ENCODE measurements at places on chromosomes 1 and 21.

- no peak for DNase-seq
Measured at GRCh38 chr1:178308438-178308837, 188.3 kb downstream of the CLEC20A start.

- no peak for DNase-seq
Measured at GRCh38 chr1:90729504-90730242, 12.6 kb upstream of the BARHL2 start.

DNA sequence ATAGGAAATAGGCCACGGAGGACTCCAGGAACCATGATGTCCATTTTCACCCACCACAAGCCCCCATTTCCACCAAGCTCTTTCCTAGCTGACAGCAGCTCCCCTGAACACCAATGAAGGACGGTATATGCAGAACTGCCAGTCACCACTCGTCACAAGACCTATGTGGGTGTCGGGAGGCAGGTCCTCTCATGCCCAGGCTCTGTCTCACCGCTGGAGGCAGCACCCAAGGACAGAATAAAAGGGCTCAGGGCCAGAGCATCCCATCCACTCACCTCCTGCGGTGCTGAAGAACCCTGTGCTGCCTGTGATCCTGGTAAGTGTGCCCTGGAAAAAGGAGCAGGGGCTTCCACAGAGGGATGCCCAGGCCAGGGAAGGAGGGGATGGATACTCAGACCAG lies at the start of gene LCE1F:
Gene LCE1F, plus strand, starts transcription at position 266 of the 400 bp plus-strand sequence. CDS start 1,232 bp downstream, outside the sequence.
- no peak for DNase-seq

DNA sequence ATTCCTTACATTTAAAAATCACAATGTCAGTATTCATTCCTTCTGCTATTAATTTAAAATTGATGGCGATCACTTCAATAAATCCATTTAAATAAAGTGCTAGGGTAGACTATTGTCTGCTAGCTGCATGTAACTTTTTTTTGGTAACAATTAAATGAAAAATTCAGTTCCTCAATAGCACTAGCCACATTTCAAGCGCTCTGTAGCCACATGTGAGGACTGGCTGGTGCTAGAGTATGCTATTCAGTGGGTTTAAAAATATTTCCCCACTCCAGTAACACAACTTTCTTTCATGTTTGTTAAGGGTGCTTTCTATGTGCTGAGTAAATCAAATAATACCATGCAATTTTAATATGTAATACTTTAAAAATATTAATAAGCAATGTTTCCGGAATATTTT lies 108.2 kb downstream of the LTN1 start:
- DNase-seq: peak; percentile 37

GRCh38 chr1:169711469-169712308 lies at the start of gene SELL:
Gene SELL (minus strand): TSS chr1:169711620. CDS start chr1:169711498, 122 bp downstream.
- DNase-seq: peak; percentile 62

GRCh38 chr1:232186931-232187330 lies 443.0 kb downstream of the SIPA1L2 start:
- DNase-seq: peak; percentile 77

DNA sequence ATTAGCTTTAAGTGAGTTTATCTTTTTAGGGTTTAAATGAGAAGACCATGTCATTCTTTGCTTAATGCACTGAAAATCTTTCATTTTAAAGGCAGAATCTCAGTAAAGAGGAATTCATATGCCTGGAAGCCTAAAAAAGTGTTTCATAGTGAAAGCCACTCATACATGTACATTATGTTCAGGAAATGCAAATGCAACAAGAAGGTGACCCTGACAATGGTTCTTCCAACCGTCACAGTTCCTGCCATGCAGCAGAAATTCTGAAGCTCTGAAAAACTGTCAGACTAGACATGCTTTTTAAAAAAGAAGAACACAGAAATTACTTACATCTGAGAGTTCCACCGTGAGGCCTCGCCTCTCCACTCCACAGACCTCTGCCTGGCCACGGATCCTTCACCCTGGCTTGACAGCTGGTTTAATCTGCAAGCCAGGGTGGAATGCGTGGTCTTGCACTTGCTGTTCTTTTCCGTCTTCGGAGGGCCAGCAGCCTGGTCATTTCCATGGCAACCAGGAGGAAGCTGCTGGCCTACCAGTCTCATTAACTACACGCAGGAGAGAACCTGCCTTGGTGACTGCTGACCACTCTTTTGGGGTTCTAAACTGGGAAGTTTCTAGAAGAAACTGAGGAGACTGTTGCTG lies 41.8 kb upstream of the PAXBP1 start:
- no peak for DNase-seq

DNA sequence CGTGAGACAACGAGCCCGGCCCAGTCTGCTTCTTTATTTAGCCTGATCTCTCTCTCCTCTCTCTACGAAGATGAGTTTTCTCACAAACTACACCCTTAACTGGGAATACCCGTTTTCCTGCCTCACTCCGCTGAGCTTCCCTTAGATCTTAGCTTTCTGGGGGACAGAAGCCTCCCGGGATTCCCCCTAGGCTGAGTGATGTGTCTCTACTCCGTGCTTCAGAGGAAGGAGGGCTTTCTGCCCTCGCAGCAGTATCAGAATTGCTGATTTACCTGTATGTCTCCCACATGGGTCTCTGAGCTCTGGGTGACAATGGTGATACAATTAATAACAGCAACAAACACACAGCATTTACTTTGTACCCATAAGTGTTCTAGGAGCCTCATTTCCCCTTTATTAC lies 1.0 kb downstream of the ZBTB17 start:
- no peak for DNase-seq

DNA sequence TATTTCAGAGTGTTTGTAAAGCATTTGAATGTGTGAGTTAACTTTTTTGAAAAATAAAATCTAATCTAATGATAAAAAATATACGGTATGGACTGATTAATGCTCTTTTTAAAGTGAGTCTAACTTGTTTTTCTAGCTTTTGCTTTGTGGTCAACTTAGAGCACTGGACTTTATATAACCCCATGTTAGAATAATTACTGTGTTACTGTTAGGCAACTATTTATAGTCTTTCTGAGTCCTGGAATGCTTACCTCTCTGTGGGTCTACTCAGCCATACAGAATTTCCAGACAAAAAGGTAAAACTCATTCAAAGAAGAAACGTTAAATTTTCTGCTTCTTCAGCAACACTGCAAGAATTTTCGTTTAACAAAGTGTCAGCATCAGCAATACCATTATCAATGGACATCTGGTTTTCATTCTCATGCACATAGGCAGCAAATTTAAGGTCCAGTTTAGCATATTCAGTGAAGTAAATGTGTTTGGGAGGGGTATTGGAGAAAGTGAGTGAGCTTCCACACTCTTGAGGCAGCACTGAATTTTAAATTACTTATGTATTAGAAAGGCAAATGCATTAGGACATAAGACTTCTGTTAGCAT lies 664.7 kb upstream of the NEGR1 start:
- DNase-seq: no peak

GRCh38 chr1:34742667-34743270 lies 12.1 kb upstream of the GJB5 start:
- DNase-seq: peak; percentile 61

DNA sequence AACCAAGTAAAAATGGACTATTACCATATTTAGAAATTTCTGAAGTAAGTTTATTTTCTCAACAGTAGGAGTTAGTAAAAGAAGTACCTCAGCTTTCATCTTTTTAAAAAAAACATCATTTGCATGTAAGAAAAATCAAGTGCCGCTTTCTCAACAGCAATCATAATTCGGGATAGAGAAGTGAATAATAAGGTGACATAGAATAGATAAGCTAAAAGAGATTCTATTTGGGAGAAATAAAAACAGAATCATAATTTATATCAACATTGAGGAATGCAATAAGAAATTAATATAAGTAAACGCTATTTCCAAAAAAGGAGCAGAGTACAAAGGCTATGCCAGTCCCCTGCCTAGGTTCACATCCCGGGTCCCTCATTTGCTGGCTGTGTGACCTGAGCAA lies 330.9 kb upstream of the GREM2 start:
- DNase-seq: no peak

DNA sequence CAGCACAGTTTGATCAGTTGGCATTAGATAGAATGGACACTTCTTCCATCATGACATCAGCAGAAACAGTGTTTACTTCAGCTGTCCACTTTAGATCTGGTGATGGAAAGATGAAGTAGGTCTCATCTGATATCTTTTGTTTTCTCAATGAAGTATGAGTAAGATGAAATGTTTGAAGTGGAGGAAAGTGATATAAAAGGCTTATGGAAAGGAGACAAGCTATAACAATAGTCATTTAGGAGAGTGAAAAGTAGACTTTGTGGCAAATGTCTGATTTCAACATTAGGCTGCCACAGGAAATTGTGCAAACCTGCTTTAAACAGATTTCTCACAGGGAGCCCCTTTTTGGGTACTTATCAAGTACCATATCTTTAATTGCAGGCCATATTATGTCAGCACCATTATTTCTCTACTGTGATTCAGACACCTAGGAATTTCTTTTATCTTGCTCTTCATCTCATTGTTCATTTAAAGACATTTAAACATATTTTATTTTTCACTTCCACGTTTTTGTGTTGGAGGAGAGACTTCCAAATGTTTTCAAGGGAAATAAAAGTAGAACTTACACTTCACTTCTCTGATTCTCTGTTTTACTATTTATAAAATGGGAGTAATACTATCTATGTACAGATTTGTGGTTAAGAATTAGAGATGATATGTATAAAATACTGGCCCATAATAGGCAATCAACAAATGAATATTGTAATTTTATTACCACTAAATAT lies 18.1 kb downstream of the PDC start:
- DNase-seq: peak; percentile 77

- DNase-seq: peak; percentile 56
Measured at GRCh38 chr1:66732407-66733166, 19.7 kb upstream of the DYNLT5 start.

GRCh38 chr1:182978151-182978853 lies 25.3 kb upstream of the SHCBP1L start:
- no peak for DNase-seq

GRCh38 chr1:247906504-247907047 lies 11.2 kb downstream of the OR2W3 start:
- peak; percentile 3 for DNase-seq

DNA sequence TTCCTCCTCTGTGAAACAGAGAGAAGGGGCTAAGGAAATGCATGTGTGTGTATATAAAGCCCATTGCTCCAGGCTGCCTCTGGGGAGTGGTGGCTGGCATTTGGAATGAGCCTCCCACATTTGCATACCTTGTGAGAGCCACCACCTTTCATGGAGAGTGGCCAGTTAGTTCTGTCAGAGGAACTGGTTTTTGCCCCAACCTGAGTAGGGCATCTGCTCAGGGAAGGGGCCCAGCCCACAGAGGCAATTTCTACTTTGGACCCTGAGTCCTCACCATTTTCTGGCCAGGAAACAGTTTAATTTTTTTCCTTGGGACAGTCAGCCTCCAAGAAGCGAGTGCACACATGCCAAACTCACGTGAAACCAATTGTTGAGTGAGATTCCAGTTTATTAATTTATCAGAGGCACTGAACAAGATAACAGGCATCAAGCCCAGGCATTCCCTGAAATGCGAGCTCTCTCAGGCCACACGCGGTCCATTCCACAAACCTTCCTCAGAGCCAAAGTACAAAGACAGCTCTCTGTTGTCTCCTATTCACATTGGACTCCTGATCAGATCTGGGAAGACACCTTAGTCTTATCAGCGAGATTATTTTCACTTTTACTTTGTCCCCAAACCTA lies 1.0 kb upstream of the SLC6A9 start:
- no peak for DNase-seq

DNA sequence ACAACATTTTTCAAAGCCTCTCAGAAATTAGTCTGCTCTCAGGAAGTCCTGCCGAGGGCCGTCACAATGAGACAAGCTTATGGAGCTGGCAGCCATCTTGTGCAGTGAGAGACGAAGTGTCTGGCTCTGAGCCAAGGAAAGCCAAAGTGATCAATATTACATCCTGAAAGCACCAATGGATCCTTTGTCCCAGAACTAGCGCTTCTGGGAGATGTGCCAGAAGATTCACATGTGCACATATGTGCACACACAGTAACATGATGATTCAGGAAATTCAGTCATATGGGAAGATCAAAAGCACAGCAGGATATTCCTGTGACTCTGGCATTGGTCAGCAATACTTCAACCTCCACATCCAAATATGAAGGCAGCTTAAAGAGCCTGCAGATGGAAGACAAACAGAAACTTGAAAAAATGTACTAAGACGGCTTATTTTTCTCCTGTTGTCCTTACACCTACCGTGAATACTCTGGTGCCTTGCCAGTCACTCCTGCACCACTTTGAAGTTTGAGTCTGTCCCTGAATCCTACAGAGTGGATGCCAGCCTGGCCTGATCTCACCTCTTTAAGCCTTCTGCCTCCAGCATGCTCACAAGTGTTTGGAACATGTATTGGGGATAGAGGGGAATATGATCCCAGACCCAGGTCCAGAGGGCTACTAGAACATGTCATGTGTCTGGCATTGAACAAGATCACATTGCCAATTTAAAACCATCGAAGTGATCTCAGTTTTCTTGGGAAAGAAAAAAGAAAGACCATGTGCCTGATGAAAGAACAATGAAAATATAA lies 44.5 kb upstream of the PRRX1 start:
- DNase-seq: peak; percentile 50

DNA sequence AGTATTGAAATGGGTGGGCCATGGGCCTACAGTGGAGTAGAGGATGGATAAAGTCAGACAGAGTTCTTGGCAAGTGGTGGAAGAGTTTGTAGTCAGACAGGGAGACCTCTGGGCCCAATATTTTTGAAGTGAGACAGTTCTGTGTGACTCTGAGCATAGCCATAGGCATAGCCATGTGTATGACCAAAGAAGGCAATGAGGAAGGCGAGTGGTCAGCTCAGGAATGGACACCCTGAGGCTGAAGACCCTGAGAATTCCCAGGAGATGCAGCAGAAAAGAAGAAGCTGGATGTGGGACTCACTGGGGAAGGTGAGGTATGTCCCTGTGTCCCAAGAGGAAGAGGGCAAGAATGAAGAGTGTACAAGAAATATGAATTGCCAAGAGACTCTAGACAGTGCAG lies 210.6 kb upstream of the IRF2BP2 start:
- DNase-seq: peak; percentile 50

Measured in EH (cell line).